ENCODE measurements at places on chromosomes 12 and 14.

DNA sequence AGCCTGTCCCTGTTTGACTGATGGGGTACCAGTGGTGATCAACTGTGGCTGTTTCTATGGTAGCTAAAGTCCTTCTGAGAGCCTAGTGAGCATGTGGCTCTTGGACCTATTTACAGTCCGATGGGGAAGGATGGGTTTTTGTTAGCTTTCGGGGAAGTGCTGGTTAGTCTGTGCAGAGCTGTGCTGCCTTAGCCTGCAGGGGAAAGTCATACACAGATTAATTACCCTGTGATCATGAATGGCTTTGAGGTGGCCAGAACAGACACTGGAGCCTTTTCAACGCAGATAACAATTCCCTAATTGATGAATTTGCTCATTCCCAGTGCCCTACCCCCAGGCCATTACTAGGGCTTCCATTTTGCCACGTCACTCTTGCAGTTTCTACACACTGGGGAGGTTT lies 99.7 kb downstream of the WSCD2 start:
- DNase-seq, result no peak

- no peak for DNase-seq
Observed at GRCh38 chr14:93369713-93370266, 22.8 kb downstream of the COX8C start.

DNA sequence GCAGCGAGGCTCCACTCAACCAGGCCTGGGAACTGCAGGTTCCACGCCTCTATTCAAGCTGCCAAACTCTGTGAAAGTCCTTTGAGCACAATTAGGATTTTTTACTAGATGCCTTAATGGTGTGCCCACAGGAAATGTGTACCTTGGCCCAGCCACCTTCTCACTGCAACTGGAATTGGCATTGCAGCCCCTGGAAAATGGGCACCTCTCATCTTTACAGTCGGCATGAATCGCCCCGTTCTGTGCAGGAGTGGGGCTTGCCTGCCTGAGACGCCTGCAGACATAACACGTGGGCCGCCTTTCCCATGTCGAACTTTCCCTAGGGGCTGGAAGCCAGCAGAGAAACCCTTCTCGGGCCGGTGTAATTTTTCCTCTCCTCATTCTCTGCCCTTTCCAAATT lies 42.0 kb upstream of the ELK3 start:
- DNase-seq, result no peak

GRCh38 chr14:95889236-95889979 lies 12.8 kb downstream of the TUNAR start:
- DNase-seq, result no peak

DNA sequence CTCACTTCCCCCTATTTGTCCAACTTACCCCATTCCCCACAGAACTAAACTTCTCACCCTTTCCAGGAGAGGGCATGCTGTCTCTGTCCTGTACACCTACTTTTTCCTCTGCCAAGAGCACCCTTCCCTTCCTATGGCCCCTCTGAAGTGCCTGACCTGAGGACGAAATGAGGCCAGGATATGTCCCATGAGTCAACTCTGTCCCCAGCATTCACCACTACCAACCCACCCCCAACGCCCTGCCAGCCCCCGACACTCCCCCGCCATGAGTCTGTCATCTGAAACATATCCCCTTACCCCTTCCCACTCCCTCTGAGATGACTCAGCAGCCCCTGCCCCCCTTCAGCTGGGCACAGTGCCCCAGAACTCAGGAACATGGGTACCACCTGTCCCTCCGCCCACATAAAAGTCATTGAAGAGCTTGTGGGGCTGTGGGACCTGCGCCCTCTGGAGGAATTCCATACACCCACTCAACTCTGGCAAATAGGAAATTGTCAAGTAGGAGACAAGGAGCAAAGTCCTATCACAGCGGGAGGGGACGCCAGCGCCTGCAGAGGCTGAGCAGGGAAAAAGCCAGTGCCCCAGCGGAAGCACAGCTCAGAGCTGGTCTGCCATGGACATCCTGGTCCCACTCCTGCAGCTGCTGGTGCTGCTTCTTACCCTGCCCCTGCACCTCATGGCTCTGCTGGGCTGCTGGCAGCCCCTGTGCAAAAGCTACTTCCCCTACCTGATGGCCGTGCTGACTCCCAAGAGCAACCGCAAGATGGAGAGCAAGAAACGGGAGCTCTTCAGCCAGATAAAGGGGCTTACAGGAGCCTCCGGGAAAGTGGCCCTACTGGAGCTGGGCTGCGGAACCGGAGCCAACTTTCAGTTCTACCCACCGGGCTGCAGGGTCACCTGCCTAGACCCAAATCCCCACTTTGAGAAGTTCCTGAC lies 26.3 kb downstream of the ITGA7 start:
- DNase-seq, result peak; percentile 77

- DNase-seq, result no peak
Observed at GRCh38 chr14:99541677-99542470, 60.7 kb downstream of the CCNK start.

DNA sequence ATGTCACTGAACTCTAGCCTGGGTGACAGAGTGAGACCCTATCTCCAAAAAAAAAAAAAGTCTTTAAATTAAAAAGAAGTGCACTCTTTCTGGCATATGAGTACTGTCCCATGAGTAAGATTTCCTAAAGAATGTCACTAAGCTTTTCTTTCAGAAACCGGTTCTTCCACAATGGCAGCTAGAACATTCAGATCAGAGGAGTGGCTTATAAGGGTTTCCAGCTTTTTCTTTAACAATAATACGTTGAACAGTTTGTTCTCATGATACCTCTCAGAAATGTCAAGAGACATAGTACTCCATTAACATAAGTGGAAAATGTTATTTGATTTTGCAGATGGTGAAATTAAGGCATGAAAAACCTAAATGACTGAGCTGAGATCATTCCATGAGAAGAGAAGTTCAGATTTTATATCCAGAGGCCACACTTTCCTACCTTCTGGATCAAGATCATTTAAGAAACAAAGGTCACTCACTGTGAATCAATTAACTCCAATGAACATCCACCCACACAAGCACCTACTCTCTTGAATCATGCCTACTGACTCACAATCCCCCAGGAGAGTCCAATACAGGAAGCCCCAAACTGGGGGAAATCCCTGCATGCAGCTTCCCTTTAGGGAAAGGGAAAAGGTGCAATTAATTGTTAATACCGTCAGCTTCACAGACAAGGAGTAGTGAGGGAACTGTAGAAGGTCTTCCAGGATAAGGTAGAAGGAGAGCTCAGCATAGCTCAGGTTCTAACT lies 86.9 kb downstream of the SPTSSA start:
- DNase-seq, result no peak

DNA sequence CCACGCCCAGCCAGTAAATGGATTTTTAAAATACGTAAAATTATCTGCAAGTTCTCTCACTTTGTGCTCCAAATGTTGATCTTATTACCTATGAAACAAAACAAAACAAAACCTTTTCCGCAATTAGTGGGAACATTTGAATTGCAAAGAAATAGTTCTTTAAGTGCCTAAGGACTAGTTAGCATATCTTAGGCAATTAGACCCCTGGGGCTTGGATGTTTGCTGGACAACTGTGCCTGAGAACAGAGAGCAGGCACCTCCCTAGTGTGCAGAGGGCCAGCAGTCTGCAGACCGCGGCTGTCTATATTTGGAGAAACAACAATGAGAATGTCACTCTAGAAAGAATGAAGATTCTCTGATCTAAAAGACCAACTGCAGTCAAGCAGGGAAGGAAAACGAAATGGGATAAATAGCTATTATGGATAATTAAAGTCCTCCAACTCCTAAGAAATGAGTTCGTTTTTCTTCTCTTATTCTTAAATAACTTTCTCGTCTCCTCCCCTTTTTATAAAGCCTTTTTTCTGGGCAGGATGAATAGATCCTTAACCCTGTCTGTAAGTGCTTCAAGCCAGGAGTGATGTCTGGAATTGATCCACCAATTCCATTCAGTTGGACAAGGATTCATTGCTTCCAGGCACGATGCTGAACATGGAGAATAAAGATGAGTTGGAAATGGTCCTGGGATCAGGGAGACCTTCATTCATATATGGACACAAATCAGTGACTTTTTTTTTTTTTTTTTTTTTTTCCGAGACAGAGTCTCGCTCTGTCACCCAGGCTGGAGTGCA lies 16.2 kb downstream of the SLC17A8 start:
- DNase-seq, result no peak

- DNase-seq, result no peak
Observed at GRCh38 chr14:97848317-97848980, 1051.3 kb downstream of the VRK1 start.

GRCh38 chr12:3834774-3835173 lies 38.4 kb downstream of the PARP11 start:
- DNase-seq, result no peak

DNA sequence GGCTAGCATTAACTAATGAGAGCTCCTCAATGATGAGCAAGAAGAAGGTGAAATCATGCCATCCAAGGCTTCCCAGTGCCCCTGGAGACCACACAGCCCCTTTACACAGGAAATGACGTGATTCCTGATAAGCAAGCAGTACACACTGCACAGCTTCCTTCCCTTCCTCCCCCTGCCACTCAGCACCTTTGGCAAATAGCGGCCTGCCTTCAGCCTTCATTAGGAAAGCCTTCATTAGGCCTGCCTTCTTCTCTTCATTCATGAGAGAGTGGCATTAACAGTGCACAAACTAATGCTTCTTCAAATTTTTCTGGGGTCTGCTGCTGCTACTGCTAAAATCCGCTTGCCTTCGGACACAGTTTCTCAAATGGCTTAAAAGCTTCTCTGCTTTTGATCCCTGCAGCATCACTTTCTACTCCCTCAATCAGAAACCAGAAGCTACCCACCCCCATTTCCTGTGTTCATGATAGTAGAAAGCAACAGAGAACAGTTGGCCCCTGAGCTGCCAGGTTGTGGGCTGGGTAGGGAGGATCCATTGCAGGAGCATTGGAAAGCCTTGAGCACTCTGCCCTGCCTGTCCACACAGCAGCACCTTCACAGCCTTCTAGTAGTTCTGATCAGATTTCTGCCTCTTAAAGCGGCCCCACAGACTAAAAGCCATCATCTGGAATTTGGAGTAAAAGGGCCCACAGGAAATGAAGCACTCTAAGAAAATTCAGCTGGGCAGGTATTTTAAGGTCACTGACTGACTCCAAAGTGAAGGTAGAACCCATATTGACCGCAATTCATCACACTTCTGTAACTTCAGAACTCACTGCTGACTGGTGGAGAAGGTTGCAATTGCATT lies 103.8 kb upstream of the ETV6 start:
- DNase-seq, result no peak

- DNase-seq, result no peak
Observed at GRCh38 chr14:71704210-71704609, 228.0 kb upstream of the RGS6 start.

- DNase-seq, result no peak
Observed at GRCh38 chr12:66144791-66145754, 14.5 kb upstream of the LLPH start.

- DNase-seq, result no peak
Observed at GRCh38 chr14:100422556-100423316, 99.6 kb downstream of the SLC25A47 start.

- no peak for DNase-seq
Observed at GRCh38 chr12:39372929-39373328, 70.0 kb downstream of the KIF21A start.

DNA sequence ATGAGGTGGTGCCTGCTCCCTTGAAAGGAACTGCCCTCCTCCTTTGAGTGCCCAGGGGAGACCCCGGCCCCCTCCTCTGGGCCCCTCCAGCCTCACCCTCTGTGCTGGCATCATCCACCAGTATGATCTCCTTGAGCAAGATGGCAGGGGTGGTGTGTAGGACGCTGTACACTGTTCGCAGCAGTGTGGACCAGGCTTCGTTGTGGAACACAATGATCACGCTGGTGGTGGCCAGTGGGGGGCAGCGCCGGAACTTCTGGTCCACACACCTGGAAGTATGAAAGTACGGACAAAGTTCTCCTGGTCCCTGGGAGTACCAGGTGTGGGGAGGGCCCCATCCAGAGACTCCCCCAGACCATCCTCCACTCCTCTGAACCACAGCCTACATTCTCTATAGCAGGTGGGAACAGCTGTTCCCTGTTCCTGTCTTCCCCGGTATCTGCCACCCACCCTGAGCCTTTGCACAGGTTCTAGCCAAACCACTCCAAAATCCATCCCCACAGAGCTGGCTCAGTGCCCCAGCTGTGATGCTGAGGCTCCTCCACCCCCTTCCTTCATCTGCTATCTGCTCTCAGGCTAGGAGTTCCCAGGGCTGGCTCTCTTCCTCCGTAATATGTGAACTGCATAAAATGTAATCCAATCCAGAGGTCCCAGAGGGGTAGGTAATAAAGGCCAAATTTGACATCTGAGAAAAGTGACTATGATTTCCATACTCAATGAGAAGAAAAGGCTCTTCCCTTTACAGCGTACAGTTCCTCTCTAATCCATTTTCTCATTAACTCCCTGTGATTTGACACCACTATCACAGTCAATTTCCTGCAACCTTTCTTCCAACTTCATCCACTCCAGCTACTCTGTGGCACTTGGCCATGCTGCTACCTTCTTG lies 13.9 kb downstream of the GALNT6 start:
- DNase-seq, result no peak

DNA sequence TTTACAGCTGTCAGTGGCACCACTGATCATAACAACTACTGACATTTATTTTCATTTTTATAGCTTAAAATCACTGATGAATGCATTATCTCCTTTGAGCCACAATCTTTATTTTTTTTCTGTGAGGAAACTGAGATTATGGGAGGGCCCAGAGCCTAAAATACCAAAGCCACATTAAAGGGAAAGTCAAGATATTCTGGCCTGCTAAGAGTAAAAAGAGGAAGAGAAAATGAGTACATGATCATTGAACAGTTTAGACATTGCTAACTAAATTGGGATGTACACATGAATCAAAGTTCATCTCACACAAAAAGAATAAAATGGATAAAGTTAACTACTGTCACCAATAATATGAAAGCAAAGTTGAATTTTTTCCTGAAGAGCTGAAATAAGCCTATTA lies 170.5 kb upstream of the GARIN2 start:
- DNase-seq, result no peak

DNA sequence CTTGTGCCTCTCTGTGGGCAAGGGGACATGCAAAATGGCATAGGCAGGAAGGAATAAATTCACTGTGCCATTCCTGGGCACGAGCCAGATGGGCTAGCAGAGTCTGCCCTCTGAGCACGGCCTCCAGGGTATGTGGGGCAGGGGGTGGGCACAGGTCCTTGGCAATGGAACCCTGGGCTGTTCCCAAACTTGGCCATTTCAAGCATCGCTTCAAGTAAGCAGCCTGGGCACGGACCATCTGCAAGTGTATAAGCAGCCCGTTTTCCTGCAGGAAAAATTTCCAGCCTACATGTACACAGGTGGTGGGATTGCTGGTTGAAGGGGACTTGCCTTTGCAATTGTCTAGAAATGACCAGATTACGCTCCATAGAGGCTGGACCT lies 40.3 kb downstream of the CCDC85C start:
- no peak for DNase-seq

DNA sequence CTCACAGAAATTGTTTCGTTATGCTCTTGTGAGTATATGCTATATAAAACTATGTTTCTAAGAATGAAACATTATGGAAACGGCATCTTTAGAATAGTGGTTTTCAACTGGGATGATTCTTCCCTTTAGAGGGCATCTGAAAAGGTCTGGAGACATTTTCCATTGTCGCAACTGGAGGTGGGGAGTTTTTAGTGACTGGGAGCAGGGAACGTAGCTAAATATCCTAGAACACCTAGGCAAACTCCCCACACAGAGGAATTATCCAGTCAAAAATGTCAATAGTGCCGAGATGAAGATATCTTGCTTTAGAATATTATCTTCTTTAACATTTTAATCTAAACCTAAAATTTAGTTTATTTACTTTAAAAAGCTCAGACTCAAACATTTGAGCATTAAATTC lies 486.1 kb upstream of the FOXG1 start:
- DNase-seq, result no peak

- no peak for DNase-seq
Observed at GRCh38 chr12:20142956-20143355, 225.4 kb upstream of the PDE3A start.

- DNase-seq, result peak; percentile 54
Observed at GRCh38 chr12:130838284-130838950, 633 bp downstream of the STX2 start.

GRCh38 chr12:62604871-62605270 lies 138.2 kb downstream of the MON2 start:
- DNase-seq, result no peak
